Dermis blood vessel endothelial cell (primary cell): ENCODE measurements at places on chromosomes 16 and 17.
A peak's percentile ranks its signal among the peaks of the same experiment; 100 is the strongest.

DNA sequence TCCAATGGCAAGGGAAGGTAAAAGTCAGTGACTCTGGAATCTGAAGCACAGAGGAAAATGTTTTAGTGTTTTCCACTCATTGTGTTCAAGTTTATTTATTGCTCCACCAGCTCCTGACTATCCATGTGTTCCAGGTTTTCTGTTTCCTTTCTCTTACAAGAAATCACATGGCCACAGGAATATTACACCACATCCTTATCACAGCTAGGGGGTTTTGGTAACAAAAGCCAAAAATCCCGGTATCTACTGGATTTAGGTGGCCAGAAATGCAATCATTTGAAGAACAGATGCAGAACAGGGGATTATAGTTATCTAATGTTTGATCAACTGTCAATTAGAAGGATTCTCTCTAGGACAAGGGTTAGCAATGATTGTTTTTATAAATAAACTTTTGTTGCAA is 47.9 kb downstream of the STH start:
- DNase-seq = peak; percentile 69

- DNase-seq = no peak
Measured at GRCh38 chr16:50012182-50012581, 12.8 kb upstream of the CNEP1R1 start.

- DNase-seq = peak; percentile 85
Measured at GRCh38 chr16:20774703-20775362, 11.0 kb downstream of the ACSM3 start.

DNA sequence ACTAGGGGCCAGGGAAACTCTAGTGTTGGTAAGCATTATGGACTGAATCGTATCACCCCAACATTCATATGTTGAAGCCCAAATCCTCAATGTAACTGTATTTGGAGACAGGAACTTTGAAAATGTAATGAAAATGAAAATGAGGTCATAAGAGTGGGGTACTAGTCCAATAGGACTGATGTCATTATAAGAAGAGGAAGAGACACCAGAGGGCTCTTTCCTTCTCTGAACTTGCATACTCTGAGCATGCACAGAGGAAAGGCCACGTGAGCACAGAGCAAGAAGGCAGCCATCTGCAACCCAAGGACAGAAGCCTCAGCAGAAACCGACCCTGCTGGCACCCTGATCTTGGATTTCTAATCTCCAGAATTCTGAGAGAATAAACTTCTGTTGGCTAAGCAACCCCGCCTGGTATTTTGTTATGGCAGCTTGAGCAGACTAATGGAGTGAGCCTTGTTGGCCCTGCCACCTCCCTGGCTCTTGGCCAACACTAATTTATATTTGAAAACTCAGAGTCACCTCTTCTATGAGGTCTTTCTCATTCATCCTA is 273.4 kb downstream of the NTN1 start:
- DNase-seq = no peak

GRCh38 chr17:59619035-59619297 is 729 bp upstream of the CLTC start:
- DNase-seq = no peak

GRCh38 chr16:53991754-53992378 is 287.9 kb downstream of the FTO start:
- DNase-seq = no peak

DNA sequence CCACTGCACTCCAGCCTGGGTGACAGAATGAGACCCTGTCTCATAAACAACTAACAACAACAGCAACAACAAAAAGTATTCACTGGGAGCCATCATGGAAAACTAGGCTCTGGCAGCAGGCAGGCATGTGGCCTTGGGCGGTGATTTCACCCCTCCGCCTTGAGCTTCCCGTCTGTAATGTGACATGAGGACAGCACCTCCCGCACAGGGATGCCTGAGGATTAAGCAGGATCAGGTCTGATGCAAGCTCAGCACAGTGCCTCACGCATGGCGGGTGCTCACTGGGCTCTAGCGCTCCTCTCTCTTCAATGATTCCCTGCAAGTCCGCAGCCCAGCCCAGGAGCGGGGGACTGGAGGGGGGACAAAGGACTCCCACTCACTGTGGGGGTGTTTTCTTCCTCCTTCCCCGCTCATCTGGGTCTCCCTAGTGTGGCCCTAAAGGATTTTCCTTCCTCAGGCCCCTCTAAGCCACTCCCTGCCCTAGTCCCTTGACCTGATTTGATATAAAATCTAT is 2.8 kb downstream of the PLCD3 start:
- no peak for DNase-seq

DNA sequence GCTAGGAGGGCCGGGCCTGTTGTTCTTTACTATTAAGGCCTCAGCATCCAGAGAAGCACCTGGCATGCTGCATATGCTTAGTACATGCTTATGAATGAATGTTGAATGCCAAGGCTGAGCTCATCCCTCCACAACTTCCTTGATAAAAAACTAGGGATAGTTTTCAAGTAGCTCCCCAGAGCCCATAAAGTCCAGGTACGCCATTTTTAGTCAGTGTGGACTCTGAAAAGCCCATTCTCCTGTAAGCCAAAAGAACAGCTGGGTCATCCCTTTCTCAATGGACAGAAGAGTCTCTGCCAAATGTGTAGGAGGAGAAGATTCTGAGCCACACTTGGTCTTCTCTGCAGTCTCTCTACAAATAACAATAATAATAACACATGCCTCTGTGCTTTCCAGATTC is 8.9 kb upstream of the ITGB3 start:
- DNase-seq = no peak
